ENCODE measurements at places on chromosomes 12 and 14. TPM values are rescaled to one million over a fixed set of nuclear protein-coding genes. Genes with fewer than 3 reads are reported as not detected.
A peak's percentile ranks its signal among the peaks of the same experiment; 100 is the strongest.

Gene NANOG
- 0.17 TPM for total RNA-seq

- DNase-seq, result no peak
Measured at GRCh38 chr14:75634848-75635247, 25.8 kb downstream of the ERG28 start.

- no peak for DNase-seq
Measured at GRCh38 chr12:89975574-89975973, 266.9 kb upstream of the ATP2B1 start.

DNA sequence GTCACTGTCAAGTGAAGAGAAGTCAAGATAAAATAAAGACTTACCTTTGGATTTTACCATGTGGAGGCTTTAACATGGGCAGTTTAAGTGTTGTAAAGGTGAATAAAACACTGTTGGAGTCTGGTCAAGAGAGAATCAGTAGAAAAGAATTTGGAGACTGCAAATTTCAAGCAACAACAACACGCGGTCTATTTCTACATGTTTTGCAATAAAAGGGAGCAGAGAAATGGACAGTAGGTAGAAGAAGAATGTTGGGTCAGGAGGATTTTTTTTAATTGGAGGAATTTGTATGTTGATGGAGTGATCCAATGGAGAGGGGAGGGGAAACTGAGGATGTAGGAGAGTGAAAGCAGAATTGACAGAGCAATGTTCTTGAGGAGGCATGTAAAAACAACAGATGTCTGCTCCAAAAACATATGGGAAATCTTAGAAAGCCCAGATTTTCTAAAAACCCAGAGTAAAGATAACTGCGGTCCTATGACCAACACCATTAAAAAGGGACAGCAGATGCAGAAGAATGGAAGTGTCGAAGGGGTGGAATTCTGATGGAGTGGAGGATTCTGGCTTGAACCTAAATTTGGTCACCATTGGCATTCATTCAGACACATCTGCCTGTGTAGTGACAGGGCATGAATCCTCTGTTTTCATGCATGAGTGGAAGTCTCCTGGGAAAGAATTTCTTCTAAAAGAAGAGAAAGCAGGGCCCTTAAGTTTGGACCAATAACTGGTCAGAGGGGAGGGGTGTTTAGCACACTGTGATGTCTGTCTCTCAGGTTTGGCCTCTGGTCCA is 68.0 kb upstream of the OSBPL8 start:
- peak; percentile 49 for DNase-seq

GRCh38 chr12:91630083-91630482 is 447.5 kb upstream of the DCN start:
- no peak for DNase-seq

Gene TAS2R19
- 6.3 TPM for total RNA-seq

DNA sequence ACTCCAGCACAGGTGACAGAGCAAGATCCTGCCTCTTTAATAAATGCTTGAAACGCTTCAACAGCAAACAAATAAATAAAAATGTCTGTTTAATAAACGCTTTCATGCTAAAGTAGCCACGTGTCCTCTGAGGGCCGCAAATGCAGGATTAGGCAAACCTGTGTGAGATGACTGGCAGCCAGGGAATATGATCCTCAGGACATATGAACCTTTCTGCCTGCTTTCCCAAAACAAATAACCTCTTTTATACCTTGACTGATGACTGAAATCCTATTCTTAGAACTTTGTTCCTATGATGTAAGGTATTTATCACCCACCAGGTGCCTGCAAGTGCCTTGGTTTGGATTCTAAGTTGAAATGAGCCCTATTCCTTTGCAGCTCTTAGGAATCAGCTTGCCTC is 14.5 kb upstream of the FLVCR2 start:
- DNase-seq, result no peak

Gene SPATA7
- 44.3 TPM for total RNA-seq

Gene ARID2
- 53.2 TPM for total RNA-seq

GRCh38 chr14:55707365-55707804 is 127.4 kb downstream of the KTN1 start:
- DNase-seq, result peak; percentile 44

Gene GUCY2C
- total RNA-seq, result 0.10 TPM

- no peak for DNase-seq
Measured at GRCh38 chr14:69763761-69764510, 3.0 kb upstream of the SRSF5 start.

DNA sequence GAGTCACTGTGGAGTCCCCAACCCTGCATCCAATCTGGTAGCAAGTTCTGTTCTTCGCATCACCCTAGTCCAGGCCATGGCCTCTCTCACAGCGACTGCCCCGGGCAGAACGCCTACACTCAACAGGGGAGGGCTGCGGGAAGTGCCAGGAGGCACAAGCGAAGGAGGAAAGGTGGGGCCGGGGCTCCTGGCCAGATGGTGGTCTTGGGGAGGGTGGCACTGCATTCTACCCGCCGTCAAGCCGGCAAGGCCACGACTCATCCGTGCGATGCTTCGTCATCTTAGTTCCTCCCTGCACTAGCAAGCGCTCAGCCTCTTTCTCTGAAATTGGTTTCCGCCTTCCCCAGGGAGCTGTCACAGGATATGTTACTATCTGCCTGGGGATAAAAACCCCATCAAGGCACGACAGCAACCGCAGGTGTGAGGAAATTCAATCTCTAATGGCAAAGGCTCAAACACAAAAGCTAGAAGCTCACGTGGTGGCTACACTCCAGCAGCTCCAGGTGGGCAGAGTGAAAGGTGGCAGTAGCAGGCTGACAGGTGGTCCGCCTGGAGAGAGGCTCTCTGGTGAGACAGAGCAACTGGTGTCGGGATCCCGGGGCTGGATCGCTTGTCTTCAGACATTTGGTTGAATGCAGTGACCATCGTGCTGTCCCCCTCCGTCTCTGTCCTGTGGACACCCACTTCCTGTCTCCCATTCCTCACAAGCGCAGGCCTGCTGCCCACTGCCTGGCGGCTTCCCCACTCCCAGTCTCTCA is 34.1 kb downstream of the ACADS start:
- no peak for DNase-seq

Gene TRIP11
- total RNA-seq, result 42.2 TPM

DNA sequence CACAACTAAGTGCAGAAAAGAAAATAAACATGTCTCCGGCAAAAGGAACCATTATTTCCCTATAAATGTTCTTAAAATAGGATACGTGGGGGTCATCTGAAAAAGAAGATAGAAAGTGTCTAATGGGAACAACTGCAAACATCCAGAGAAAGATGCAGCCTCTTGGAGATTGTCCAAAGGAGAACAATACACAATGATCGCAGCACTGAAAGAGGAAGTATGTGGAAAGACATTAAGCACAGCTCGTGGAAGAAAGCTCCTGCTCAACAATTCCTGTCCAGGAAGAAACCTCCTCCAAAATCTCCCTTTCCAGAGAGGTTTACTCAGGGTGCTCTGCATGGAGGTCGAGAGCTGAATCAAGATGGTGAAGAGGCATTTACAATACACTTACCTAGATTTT is 2.5 kb upstream of the LALBA start:
- no peak for DNase-seq

DNA sequence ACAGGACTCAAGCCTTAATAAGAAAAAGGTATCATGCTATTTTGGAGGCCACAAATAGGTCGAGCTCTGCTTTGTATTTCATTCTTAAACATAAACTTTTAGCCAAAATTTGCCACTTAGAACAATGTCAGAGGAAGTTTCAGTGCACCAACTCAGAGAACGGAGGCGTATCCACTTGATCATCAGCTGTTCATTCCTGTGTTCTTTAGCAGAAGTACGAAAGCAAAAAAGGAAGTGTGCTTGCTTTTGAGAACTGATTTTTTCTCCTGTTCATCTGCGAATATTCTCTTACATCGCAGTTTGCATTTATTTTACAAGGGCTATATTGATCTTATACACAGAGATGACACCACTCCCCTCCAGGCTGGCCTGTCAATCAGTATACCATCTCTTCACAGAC is 188.6 kb upstream of the SOX5 start:
- no peak for DNase-seq

Gene SYCP3
- 0.28 TPM for total RNA-seq

DNA sequence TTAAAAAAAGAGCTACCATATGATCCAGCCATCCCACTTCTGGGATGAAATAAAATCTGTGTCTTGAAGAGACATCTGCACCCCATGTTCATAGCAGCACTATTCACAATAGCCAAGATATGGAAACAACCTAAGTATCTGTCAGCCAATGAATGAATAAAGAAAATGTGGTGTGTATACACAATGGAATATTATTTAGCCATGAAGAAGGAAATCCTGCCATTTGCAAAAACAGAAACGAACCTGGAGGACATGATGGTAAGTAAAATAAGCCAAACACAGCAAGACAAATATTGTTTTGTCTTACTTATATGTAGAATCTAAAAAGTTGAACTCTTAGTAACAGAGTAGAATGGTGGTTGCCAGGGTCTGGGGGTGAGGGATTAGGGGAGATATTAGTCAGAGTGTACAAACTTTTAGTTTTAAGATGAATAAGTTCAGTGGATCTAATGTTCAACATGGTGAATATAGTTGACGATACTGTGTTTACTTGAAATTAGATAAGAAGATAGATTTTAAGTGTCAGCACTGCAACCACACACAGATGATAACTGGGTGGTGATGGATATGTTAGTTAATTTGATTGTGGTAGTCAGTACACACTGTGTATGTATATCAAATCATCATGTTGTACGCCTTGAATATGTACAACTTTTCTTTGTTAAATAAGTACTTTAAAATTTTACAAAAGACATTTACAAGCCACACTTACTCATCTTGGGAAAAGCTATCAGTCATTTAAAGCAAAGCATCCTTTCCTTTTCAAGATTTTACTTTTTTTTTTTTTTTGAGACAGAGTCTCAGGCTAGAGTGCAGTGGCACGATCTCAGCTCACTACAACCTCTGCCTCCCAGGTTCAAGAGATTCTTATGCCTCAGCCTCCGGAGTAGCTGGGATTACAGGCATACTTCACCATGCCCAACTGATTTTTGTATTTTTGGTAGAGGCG is 89.9 kb downstream of the BICD1 start:
- DNase-seq, result no peak

DNA sequence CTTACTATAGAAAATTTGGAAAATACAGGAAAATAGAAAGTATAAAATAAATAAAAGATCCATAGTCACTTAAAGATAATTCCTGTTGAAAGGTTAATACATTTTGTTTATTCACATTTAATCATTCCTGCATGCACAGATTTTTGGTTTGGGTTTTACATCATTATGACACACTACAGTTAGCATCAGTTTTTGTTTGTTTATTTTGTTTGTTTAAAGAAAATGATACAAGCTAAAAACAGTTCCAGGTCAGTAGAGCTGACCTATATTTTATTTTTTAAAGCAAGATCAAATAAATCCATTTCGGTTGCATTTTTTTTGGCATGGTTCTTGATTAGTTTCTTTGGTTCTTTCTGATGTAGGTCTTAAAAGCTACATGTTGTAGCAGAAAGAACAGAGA is 68.8 kb upstream of the CCDC91 start:
- no peak for DNase-seq

GRCh38 chr14:52650774-52651173 is 44.6 kb downstream of the ERO1A start:
- DNase-seq, result no peak

DNA sequence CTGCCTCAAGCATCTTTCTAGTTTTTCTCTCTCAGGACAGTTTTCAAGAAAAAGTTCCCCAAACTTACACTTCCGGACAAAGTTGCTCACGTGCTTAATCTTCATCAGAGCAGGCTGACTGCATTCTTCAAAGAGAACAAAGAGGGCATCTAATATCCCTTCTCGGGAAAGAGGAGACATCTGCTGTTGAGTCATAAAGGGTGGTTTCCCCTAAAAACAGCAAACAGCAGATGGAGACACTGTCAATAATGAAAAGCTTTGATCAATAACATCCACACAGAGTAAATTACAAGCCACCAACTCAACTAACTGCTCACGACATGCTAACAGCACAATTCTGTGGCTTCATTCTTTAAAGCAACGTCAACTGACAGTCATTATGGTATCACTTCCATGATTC is 8.1 kb downstream of the CIT start:
- DNase-seq, result no peak
